Neural crest cell (in vitro differentiated cells): ENCODE measurements at places on chromosomes 3 and 15.

GRCh38 chr3:52089691-52090090, 33.3 kb upstream of the DUSP7 start:
- DNase-seq = no peak

- DNase-seq = no peak
Measured at GRCh38 chr3:133996996-133997395, 32.7 kb downstream of the SLCO2A1 start.

DNA sequence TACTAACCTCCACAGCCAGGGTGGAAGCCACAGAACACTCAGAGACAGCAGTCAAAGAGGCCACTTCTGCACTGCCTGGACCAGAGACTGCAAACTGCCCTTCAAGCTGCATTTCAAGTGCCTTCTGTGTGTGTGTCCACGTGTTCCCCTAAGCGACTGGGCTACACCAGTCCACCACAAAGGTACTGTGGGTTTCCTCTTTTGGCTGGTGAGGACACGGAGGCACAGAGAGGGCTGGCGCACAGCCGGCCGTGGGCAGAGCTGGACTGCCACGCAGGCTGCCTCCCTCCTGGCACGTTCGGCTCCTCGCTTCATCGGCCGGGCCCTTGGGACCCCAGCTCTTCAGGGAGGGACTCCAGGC, 60.9 kb downstream of the MGLL start:
- no peak for DNase-seq

DNA sequence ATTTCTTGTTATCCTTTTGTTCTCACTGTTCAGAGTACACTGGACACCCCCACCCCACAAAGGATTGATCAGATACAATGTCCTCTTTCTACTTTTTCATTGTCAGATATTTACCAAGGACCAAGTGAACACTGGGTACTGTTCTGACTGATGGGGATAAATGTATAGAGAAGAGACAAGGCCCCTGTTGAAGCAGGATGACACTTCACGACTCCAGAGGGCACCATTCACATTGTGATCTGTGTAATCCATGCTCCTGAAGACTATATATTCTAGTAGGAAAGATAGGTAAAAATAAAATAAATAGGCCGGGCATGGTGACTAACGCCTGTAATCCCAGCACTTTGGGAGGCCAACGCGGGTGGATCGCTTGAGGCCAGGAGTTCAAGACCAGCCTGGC, 7.2 kb upstream of the CRYGS start:
- DNase-seq = no peak

- DNase-seq = no peak
Measured at GRCh38 chr3:31629054-31629453, 96.3 kb downstream of the STT3B start.

GRCh38 chr3:141921316-141921715, 44.9 kb downstream of the ATP1B3 start:
- no peak for DNase-seq

DNA sequence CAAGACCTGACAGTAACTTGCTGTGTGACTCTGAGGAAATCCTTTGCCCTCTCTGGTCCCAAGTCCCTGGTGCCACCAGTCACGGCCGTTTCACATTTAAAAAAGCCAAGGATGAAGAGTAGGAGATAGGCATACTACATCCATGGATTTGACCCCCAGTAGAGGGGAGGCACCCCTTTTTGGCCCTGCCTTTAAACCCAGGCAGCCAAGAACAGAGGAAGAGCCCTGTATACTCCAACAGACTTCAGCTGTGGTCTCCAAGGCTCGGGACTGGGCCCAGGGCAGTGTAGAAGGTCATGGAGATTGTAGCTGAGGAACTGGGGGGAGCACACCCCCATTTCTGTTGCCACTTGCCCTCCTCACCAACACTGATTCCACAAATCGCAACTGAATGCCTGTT, 3.7 kb downstream of the CAV3 start:
- no peak for DNase-seq

DNA sequence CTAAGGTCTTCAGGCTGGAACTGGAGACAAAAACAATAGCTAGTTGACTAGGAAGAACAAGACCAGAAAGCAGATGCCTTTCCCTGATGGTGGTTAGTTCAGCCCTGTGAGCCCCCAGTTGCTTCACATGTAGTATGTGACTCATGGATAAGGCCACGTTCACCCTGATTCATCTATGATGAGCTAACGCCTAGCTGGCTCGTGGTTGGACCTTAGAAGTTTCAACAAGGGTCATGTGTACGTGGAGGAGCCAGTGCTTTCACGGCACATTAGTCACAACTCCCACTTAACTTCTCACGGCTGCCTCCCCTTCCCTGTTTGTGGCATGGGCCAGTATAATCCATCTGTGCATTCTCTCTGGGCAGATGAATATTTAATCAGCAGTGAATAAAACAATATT, 20.6 kb downstream of the COL8A1 start:
- no peak for DNase-seq

DNA sequence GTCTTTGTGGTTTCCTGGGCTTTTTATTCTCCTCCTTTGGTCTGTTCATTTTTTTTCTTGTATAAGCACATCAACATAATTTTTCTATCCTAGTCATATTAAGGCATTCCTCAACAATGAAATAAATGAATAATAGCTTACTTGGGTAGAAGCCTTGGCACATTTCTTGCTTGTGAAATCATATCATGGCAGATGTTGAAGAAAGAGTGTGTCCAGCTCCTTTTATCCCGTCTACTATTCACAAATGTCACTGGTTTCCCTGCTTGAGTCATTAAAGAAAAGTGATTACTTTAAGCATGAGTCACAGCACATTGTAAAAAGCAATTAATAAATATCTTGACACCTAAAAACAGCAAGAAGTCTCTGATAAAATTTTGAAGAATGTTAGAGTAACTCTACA, 42.1 kb downstream of the MINAR1 start:
- DNase-seq = no peak

GRCh38 chr15:92197746-92198145, 195.9 kb upstream of the ST8SIA2 start:
- DNase-seq = no peak

- DNase-seq = no peak
Measured at GRCh38 chr15:73196113-73196512, 143.8 kb downstream of the NEO1 start.

GRCh38 chr3:147514366-147515160, 105.4 kb downstream of the ZIC1 start:
- no peak for DNase-seq

DNA sequence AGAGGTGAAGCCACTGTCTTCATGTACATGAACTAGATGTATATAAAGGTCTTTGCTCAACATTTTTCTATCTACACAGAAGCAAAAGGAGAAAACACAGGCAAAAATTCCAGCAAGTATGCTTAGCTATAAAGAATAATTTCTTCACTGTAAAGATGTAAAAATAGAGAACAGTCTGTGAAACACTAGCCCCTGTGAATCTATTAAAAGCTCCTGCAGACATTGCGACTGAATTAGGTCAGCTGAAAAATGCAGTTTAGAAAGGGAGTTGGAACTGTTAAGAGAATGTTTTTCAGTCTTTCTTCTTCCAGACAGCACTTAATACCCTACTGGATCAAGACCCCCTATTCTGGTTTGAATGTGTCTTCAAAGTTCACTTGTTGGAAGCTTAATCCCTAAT, 291.5 kb downstream of the KBTBD8 start:
- no peak for DNase-seq

GRCh38 chr3:64548200-64548889, 139.5 kb downstream of the ADAMTS9 start:
- DNase-seq = no peak

DNA sequence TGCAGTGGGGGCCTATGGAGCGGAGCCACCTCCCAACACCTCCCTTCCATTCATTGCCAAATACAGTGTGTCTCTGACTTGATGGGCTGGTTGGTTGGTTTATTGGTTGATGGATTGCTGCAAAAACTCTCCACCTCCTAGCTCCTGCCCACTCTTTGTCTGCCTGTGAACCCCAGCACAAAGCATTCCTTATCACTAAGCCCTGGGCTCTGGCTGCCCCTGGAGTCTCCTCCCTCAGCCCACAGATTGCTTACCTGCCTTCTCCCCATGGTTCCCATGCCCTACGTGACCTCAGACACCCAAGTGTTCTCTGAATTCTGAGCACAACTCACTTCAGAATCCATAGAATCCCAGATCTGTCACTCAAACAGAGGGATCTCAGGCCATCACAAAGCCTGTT, 139.1 kb upstream of the TPM1 start:
- no peak for DNase-seq

GRCh38 chr3:26963361-26963743, 340.8 kb downstream of the LRRC3B start:
- no peak for DNase-seq

GRCh38 chr3:12395349-12396012, 88.8 kb upstream of the TSEN2 start:
- DNase-seq = no peak

- DNase-seq = no peak
Measured at GRCh38 chr3:5520237-5520636, 332.7 kb downstream of the EDEM1 start.

- DNase-seq = no peak
Measured at GRCh38 chr3:14959359-14959943, 12.1 kb downstream of the NR2C2 start.

GRCh38 chr3:56318891-56319290, 149.4 kb downstream of the ERC2 start:
- DNase-seq = no peak

DNA sequence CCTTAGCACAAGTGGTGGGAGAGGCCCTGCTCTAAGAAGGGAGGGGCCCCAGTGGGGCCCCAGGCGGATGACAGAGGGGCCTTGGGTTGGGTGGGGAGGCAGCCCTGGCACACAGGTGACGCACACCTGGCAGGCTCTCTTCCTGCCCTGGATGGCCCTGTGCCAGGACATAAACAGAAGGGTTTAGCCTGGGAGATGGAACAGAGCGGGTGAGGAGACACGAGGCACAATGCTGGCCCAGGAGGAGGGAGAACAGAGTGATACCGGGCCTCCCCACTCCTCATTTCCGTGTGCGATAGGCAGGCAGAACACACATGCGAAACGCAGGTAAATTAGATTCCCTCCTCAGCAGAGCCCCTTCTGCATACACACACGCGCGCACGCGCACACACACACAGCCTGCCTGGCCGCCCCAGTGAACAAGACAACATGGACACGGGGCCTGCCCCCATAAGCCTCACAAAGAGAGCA, 39.8 kb downstream of the IDH2 start:
- DNase-seq = no peak

- DNase-seq = no peak
Measured at GRCh38 chr15:24899795-24900194, 55.0 kb upstream of the SNRPN start.

DNA sequence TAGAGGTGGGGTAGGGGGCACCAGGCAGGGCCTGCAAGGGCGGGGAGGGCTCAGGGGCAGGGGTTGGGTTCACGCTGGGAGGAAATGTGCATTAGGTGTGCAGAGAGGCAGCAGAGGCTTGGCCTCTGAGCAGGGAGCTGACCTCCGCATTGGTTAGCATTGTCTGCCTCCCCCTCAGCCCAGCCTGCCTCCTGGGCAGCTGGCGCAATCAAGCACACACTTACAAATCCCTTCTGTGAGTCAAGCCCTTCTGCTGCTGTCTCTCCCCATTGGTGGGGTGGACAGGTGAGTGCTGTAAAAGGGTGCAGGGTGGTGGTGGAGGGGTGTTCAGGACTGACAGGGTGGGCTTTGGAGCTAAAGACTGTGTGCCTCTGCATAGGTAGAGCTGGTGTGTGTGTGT, 9.3 kb downstream of the LOXL1 start:
- DNase-seq = no peak
